Fibroblast of skin of abdomen (primary cell): ENCODE measurements at places on chromosomes 6 and 20.

- DNase-seq, result peak; percentile 77
Observed at GRCh38 chr20:32752458-32753250, 9.4 kb upstream of the COMMD7 start.

- no peak for DNase-seq
Observed at GRCh38 chr6:8225113-8225512, 122.8 kb upstream of the EEF1E1 start.

- DNase-seq, result no peak
Observed at GRCh38 chr20:5742041-5742440, 8.2 kb upstream of the SHLD1 start.

DNA sequence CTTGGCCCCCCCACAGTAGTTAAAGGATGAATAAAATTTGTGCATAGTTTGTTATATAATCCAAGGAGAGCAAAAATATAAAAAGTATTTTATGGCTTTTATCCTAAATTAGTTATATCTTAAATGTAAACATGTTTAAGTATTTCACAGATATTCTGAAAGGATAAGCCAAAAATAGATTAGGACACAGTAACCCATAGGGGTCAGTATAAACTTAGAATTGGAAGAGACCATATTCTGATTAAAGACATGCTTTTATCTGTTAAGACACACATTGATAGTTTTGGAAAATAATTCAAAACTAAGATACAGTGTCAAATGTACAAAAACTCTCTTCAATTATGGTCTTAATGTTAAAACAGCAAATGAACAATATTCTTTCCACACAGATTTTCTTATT is 4.5 kb upstream of the SERINC1 start:
- peak; percentile 6 for DNase-seq

GRCh38 chr6:88248709-88249321 is 82.7 kb upstream of the CNR1 start:
- DNase-seq, result no peak

GRCh38 chr20:3092611-3093379 is 8.3 kb upstream of the AVP start:
- DNase-seq, result peak; percentile 24
